Bronchus fibroblast of lung (primary cell): ENCODE measurements at places on chromosomes 6 and 20. TPM values are rescaled to one million over a fixed set of nuclear protein-coding genes. Genes with fewer than 3 reads are reported as not detected.

Gene SLC26A8
- total RNA-seq, result not detected in 2 replicates

Gene SNX3
- total RNA-seq, result 101 and 106 TPM in 2 replicates

Gene FOXC1
- 1.5 and 3.0 TPM in 2 replicates for total RNA-seq

Gene HLA-DPA1
- total RNA-seq, result 0.50 TPM in 1 of 2 replicates, not detected in the other

Gene CCN5
- 1.6 and 3.4 TPM in 2 replicates for total RNA-seq

Gene SH3BGRL2
- total RNA-seq, result 3.0 and 3.7 TPM in 2 replicates

Gene PCNA
- 257 and 279 TPM in 2 replicates for total RNA-seq

Gene RIN2
- total RNA-seq, result 16.5 and 18.2 TPM in 2 replicates

Gene SRMS
- total RNA-seq, result not detected in 2 replicates

Gene ERVFRD-1
- total RNA-seq, result not detected in 2 replicates

Gene NRN1
- total RNA-seq, result not detected in 2 replicates

Gene PHF3
- total RNA-seq, result 14.6 and 19.5 TPM in 2 replicates

Gene AGPAT1
- total RNA-seq, result 68.5 and 73.0 TPM in 2 replicates

Gene SMOC2
- not detected in 2 replicates for total RNA-seq

Gene CAPN11
- total RNA-seq, result not detected in 2 replicates

Gene KCNB1
- not detected in 2 replicates for total RNA-seq

Gene TASP1
- 3.5 and 3.6 TPM in 2 replicates for total RNA-seq

Gene PI16
- total RNA-seq, result not detected in 2 replicates

Gene TDRD6
- not detected in 2 replicates for total RNA-seq

Gene FOXF2
- 16.4 and 23.2 TPM in 2 replicates for total RNA-seq

Gene DEFB124
- not detected in 2 replicates for total RNA-seq

Gene CAP2
- total RNA-seq, result 2.7 and 2.9 TPM in 2 replicates

Gene PRKN
- total RNA-seq, result 0.89 and 2.9 TPM in 2 replicates

Gene ULBP3
- total RNA-seq, result 15.9 and 18.5 TPM in 2 replicates

Gene TNNC2
- 0.84 TPM in 1 of 2 replicates, not detected in the other for total RNA-seq

Gene NOX3
- total RNA-seq, result not detected in 2 replicates

Gene LGSN
- total RNA-seq, result not detected in 2 replicates

Gene PGBD1
- 5.9 and 7.1 TPM in 2 replicates for total RNA-seq

Gene FOXS1
- not detected in 2 replicates for total RNA-seq

Gene RBBP9
- total RNA-seq, result 18.3 and 21.5 TPM in 2 replicates

Gene RRAGD
- total RNA-seq, result under 0.01 and 0.17 TPM in 2 replicates

Gene TCF15
- total RNA-seq, result under 0.01 TPM in 1 of 2 replicates, not detected in the other

Gene GRM1
- not detected in 2 replicates for total RNA-seq
